ENCODE measurements at places on chromosomes 3 and 15.

GRCh38 chr3:147413686-147414389, 4.7 kb downstream of the ZIC1 start:
- DNase-seq = no peak

DNA sequence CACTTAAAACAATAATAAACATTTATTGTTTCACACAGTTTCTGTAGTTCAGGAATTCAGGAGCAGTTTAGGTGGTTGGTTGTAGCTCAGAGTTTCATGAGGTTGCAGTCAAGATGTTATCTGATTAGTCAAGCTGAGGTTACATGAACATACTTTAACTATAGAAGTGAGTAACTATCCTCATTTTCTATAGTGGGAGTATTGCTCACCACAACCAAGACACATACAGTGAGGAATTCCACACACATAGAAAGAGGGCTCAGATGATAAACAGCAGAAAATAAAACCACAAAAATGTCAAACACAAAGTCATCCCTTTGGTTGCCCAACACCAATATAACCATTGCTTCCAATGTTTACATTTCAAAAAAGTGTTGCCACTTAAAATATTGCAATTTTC, 13.6 kb downstream of the SCN11A start:
- no peak for DNase-seq

- no peak for DNase-seq
Observed at GRCh38 chr3:52678265-52679198, 7.2 kb downstream of the PBRM1 start.

DNA sequence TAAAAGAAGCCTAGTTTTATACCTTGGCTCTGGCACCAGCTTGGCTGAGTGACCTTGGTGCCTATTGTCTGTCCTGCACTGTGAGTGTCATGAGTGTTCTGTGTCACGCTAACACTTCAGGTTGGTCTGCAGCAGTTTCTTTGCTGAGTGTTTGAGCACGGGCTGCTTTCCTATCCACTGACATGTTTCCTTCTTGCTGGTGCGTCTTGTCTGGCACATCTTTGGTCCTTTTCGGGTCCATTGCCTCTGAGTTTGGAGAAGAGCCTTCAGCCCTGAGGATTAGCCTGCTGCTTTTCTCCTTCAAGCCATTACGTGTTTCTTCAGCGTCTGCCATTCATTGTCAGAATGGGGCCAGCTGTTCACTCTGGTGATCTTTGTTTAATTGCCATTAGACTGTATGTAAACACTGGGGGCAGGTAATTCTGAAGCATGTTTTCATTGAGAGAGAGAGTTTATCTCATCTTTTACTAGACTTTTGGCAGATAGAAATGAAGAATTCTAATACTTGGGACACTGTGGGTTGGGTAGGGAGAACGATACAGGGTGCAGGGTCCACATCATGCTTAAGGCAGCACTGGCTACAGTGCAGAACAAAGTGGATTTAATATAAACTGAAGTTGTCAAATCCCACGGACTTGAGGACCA, 55.5 kb downstream of the LRRC28 start:
- no peak for DNase-seq

DNA sequence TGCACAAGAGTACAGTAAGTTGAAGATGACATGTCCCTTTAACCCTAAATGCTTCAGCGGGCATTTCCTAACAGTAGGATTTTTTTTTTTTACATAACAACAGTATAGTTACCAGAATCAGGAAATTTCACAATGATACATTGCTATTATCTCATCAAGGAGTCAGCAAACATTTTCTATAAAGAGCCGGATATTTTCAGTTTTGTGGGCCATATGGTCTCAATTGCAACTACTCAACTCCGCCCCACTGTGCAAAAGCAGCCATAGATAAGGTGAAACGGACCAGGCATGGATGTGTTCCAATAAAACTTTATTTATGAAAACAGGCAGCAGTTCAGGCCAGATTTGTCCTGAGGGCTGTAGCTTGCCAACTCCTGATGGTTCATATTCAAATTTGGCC, 130.6 kb downstream of the SMAD6 start:
- no peak for DNase-seq

GRCh38 chr15:73674587-73674986, 9.6 kb upstream of the CD276 start:
- DNase-seq = no peak

DNA sequence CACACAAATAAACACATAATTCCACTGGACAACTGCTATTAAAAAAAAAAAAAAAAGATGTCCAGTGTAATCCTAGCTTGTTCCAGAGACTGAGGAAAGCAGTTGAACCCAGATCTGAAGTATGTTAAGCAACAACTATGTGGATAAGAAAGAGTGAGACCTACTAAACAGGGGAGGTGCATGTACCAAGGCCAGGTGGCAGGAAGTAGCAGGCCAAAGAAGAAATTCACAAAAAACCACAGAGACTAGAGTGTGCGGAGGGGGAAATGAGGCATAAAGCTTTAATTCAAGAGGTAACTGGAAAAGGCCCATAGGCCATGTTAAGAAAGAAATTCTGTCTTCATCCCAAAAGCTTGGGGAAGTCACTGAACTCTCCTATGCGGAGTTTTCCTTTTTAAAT, 490.0 kb downstream of the NAALADL2 start:
- DNase-seq = no peak

GRCh38 chr3:140768941-140769340, 91.1 kb downstream of the TRIM42 start:
- no peak for DNase-seq

GRCh38 chr3:32157600-32158264, 51.3 kb downstream of the GPD1L start:
- DNase-seq = no peak

DNA sequence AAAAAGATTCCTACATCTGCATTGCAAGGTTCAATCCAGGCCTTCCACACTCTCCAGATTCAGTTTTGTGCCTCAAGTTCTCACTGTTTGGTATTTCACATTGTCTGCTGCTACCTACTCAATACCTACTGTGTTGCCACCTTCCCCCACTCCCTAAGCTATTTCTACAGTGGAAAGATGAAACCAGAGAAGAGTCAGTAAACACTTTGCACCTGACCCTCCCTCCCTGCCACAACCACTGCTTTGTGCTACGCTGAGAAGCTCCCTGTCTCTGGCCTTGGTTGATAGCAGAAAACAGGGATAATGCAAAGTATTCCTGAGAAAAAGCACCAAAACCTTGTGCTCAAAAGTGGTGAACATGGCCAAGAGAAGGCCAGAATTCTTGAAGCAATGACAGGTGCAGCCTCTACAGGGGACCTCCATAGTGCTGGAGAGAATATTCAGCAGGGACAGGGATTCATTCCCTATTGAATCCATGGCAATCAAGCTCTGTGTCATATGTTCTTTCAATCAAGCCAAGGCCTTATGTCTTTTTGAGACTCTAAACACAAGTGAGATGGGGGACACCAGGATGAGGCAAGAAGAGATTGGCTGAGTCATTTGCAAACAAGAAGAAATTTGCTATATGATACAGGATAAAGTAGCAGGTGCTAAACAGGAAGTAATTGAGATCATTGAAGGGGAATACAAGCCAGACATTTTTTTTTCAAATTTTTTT, 83.5 kb upstream of the LIPC start:
- DNase-seq = no peak

- DNase-seq = no peak
Observed at GRCh38 chr3:123834631-123835030, 49.5 kb downstream of the MYLK start.

- DNase-seq = no peak
Observed at GRCh38 chr15:81633889-81634288, 259.9 kb upstream of the TMC3 start.

GRCh38 chr3:85662462-85662861, 703.7 kb downstream of the CADM2 start:
- no peak for DNase-seq

- no peak for DNase-seq
Observed at GRCh38 chr3:39052583-39052982, 767 bp downstream of the WDR48 start.
